Natural killer cell (primary cell): ENCODE measurements at places on chromosomes 4 and X. TPM values are rescaled to one million over a fixed set of nuclear protein-coding genes. Genes with fewer than 3 reads are reported as not detected.

DGAT2L6 gene
- total RNA-seq, result not detected

CFP gene
- total RNA-seq, result 19.3 TPM

SATL1 gene
- 0.10 TPM for total RNA-seq

DCAF4L1 gene
- 0.16 TPM for total RNA-seq

HTN1 gene
- not detected for total RNA-seq

EPHA5 gene
- not detected for total RNA-seq

OPHN1 gene
- 3.7 TPM for total RNA-seq

TEX13C gene
- not detected for total RNA-seq

RAI2 gene
- total RNA-seq, result not detected

TMEM255A gene
- 1.5 TPM for total RNA-seq

C1QTNF7 gene
- total RNA-seq, result not detected

MAGEH1 gene
- total RNA-seq, result 13.0 TPM

DUX4 gene
- total RNA-seq, result not detected

CENPVL3 gene
- total RNA-seq, result not detected

ATP1B4 gene
- total RNA-seq, result not detected

PRR32 gene
- total RNA-seq, result not detected

CDX4 gene
- not detected for total RNA-seq

PDCL2 gene
- total RNA-seq, result not detected

MSANTD1 gene
- 1.8 TPM for total RNA-seq

FGFBP2 gene
- 736 TPM for total RNA-seq

IL21 gene
- not detected for total RNA-seq

KLF8 gene
- 11.9 TPM for total RNA-seq

SYN1 gene
- total RNA-seq, result 0.40 TPM

JAKMIP1 gene
- total RNA-seq, result 8.8 TPM

S100G gene
- not detected for total RNA-seq

FATE1 gene
- total RNA-seq, result not detected

GYPA gene
- not detected for total RNA-seq

ALB gene
- not detected for total RNA-seq

DRD5 gene
- not detected for total RNA-seq

MED14 gene
- total RNA-seq, result 55.3 TPM

PIM2 gene
- 173 TPM for total RNA-seq

AFM gene
- not detected for total RNA-seq

IQCM gene
- total RNA-seq, result not detected

RRH gene
- total RNA-seq, result not detected

LINC00632 gene
- total RNA-seq, result 0.12 TPM

CTSO gene
- 20.3 TPM for total RNA-seq

PFKFB1 gene
- total RNA-seq, result 0.73 TPM

IDUA gene
- 38.7 TPM for total RNA-seq

CLDN34 gene
- total RNA-seq, result not detected

PGAM4 gene
- not detected for total RNA-seq

SRPK3 gene
- total RNA-seq, result not detected

HTRA3 gene
- total RNA-seq, result not detected

PNMA6F gene
- total RNA-seq, result not detected

RNF128 gene
- total RNA-seq, result not detected

CSN1S1 gene
- total RNA-seq, result not detected

DCAF12L2 gene
- total RNA-seq, result not detected

NHSL2 gene
- 15.0 TPM for total RNA-seq

SHOX gene
- total RNA-seq, result not detected

PABPC1L2A gene
- not detected for total RNA-seq

FRMD7 gene
- total RNA-seq, result not detected

CSAG3 gene
- not detected for total RNA-seq

ETDA gene
- not detected for total RNA-seq

ADH6 gene
- total RNA-seq, result not detected

STBD1 gene
- total RNA-seq, result 0.15 TPM

L1CAM gene
- total RNA-seq, result 0.98 TPM

BCLAF3 gene
- total RNA-seq, result 16.5 TPM

ASB12 gene
- not detected for total RNA-seq

MXRA5 gene
- total RNA-seq, result not detected

CABS1 gene
- total RNA-seq, result not detected

SH3D19 gene
- not detected for total RNA-seq
